ENCODE measurements at places on chromosomes 11 and 22.

GRCh38 chr11:34654483-34655334, 33.8 kb downstream of the EHF start:
- no peak for DNase-seq

GRCh38 chr22:24716602-24717001, 57.9 kb downstream of the PIWIL3 start:
- no peak for DNase-seq

DNA sequence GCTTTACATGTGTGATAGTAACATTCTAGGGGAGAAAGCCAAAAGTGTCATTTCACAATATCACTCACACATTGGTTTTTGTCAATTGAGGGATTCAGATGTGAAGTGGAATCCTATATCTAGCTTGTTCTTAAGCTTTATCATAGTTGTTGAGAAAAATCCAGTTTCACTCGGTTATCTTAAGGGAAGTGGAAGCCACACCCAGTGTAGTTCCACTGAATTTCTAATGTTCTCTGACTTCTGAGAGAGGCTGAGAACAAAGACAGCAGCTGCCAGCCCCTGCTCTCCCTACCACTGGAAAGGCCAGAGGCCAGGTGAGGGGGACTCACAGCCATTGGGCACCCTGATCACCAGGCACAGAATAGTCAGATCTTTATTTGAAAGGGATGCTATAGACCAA, 53.7 kb downstream of the THAP12 start:
- DNase-seq, result no peak

- no peak for DNase-seq
Observed at GRCh38 chr11:113695207-113695606, 10.9 kb downstream of the TMPRSS5 start.

DNA sequence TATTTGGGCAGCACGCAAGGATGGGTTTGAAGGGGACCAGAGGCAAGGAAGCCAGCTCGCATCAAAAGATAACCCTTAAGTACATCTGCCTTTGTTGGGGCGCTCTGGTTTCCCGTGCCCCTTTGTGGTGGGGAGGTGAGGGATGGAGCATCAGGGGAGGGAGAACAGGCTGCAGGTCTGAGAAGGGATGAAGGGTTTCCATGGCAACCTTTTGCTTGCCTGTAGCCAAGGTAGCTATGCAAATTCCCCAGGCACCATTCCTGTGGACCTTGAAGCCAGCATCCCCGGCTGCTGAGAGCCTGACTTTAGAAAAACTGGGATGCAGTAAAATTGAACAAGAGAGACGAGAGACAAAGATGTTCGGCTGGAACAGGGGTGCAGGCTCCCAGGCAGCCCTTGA, 75.7 kb downstream of the SEZ6L start:
- no peak for DNase-seq

- no peak for DNase-seq
Observed at GRCh38 chr11:133285359-133285758, 246.9 kb downstream of the OPCML start.

DNA sequence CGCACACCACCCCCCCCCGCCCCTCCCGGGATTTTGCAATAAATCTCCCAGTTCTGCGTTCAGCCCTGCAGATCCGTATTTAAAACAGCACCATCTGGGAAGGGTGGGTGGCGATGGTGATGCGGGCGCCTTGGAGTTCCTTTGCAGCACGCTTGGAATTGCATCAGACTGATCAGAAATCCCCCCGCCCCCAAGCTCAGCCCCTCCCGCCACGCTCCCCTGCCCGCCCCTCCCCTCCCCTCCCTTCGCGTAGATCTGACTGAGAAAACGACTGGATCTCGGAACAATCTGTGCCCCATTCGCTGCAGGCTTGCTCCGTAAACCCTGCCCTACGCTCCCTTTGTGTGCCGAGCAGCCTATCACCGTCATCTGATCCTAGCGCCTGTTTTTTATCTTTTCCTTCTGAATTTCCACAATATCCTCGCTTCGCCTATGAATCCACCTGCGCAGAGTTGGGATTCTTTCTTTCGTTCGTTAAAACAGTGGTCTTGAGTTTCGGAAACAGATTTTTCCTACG, 18.1 kb upstream of the BDNF start:
- DNase-seq, result no peak

DNA sequence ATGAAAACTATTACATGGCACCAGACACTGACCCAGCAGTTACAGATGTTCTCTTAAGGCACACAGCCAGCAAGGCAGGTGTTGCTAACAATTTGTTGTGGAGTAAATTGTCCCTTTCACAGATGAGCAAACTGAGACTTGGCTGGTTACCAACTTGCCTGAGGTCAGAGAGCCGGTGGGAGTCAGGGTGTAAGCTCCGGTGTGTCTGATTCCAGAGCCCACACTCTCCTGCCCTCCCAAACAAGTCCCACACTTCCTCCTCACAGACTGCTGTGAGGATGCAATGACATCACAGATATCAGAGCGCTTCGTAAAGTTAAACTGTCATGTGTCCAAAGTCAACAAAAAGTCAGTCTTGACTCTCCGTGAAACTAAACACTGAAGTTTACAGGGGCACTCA, 12.5 kb downstream of the GDPD5 start:
- no peak for DNase-seq

DNA sequence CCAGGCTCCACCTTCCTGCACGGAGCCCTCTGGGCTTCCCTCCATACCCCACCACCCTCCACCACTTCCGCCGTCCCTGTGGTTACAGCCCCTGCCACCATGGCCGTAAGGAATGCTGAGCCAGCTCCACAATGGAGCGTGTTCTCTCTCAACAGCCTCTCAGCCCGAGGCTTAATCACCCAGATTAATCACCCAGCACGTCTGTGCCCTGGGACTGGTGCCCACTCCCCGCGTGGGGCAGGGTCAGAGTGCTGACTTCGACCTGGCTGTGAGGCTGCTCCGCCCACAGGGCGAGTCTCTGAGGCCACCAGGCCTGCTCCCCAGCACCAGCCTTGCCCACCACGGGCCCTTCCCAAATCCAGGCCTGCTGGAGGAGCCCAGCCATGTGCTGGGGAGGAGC, 4.0 kb upstream of the TH start:
- DNase-seq, result no peak

DNA sequence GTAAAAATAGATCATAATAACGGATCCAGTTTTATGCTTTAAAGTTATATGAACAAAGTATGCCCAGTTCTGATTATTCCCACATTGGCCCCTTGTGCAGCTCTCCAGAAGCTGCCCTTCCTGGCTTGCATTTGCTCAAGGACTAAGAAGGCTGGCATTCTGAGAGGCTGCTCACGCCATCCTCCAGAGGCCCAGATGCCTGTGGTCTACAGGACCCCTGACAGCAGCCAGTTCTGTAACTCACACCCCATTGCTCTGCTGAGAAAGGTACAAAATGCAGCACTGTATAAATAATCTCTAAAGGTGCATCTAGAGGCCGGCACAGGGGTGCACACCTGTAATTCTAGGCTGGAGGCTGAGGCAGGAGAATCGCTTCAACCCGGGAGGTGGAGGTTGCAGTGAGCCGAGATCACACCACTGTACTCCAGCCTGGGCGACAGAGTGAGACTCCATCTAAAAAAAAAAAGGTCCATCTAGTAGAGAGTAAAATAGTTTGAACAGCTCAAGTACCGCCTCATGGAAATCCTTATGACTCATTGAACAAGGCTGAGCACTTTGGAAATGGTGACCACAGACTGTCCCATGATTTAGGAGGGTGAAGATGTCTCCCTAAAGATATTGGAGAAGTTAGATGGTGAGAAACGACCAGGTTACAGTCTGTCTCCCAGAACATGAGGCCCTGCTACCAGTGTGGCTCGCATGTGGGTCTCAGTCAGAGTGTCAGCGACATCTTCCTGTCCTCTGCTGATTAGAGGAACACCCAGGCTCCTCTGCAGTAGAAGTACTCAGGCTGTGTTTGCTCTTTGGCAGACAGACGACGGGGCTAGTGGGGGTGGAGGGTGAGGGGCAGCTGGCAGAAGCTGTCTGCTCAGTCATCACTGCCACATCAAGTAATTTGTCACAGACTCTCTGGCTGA, 56.3 kb downstream of the KREMEN1 start:
- no peak for DNase-seq

DNA sequence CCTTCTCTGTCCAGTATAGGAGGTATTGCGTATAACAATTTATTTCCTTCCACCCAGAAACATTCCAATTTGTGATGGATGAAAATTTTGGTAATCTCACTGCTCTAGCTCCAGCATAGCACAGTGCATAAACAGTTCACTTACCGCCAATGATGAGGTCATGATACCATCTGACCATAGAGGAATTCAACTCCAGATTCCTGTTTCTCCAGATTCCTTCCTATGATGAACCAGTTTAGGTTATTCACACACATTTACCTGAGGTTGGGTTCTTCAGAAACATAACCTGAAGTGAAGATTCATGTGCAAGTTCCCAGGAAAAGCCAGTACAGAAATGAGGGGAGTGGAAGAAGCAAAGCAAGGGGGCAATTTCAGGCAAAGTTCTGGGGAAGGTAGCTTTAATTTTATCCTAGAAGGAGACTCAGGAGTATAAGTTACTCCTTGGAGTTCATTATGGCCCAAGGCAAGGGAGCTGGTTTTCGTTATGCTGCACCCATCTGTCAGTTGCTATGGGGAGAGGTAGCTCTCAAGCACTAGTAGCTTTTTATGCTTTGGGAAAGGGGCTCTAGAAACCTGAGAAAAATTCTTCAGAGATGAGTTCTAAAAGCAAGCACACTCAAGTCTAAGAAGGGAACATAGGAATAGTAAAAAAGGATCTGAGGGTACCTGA, 121.6 kb downstream of the CASP12 start:
- DNase-seq, result no peak

DNA sequence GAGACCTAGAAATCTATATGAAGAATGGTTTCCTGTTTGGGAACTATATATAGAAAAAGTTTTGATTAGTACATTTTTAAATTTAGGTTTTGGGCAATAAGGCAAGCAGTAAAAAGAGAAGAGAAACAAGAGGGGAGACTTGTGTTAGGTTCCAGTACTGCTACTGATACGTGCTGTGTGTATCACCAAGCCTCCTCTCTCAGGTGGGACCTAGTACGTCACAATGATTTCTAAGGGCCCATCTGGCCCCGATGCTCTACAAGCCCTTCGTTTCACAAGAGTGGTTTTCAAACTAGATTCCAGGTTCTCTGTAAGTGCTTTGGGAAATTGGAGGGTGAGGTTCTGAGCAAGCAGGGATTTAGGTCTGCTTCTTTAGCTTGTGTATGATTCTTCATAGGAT, 39.2 kb downstream of the USP35 start:
- DNase-seq, result no peak

GRCh38 chr11:2581151-2581930, 118.5 kb downstream of the KCNQ1OT1 start:
- DNase-seq, result no peak
